ENCODE measurements at places on chromosomes 11 and 22. TPM values are rescaled to one million over a fixed set of nuclear protein-coding genes. Genes with fewer than 3 reads are reported as not detected.

The PPP2R5B gene
- 11.5 TPM for polyA plus RNA-seq

- no peak for DNase-seq
These were observed 9.0 kb downstream of the BLID start for GRCh38 chr11:122107045-122107444.

GRCh38 chr11:91231226-91231625 is 993.4 kb upstream of the FAT3 start:
- no peak for DNase-seq

The CD44 gene
- polyA plus RNA-seq: 163 TPM

GRCh38 chr11:101254037-101254436 is 124.4 kb upstream of the PGR start:
- no peak for DNase-seq

GRCh38 chr11:12540913-12541582 is 133.2 kb upstream of the TEAD1 start:
- DNase-seq: peak; percentile 86

GRCh38 chr11:83502041-83502440 is 215.9 kb upstream of the CCDC90B start:
- DNase-seq: no peak

GRCh38 chr22:23268139-23268712 is 87.9 kb downstream of the BCR start:
- DNase-seq: no peak

GRCh38 chr11:13140028-13140870 is 131.1 kb downstream of the RASSF10 start:
- DNase-seq: peak; percentile 72

The ACR gene
- 0.20 TPM for polyA plus RNA-seq
